ENCODE measurements at places on chromosomes 1 and 21.

GRCh38 chr1:158274797-158275196 lies 14.9 kb upstream of the CD1C start:
- DNase-seq = no peak

DNA sequence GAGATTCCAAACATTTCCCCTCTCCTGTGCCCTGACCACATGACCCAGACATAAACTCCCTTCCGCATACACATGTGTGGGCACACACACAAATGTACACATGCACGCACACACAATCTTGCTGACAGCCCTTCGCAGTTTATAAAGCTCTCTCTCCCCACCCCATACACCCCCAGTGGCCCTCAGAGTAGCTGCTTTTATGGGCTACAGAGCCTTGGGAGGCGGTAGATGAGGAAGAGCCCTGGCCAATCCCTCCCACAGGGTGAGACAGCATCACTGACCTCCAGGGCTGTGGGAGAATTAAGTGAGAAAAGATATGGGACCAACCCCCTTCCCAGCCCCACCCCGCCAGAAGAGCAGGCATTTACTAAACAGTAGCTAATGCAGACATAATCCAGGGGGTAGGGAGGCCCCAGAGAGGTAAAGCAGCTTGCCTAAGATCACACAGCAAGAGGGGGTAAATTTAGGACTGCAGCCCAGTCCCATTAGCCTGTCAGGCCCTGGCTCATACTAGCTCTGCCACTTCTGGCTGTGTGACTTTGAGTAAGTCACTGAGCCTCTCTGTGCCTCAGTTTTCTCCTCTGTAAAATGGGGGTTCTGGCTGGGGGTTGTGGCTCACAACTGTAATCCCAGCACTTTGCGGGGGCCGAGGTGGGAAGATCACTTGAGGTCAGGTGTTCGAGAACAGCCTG lies 5.1 kb downstream of the SDC3 start:
- no peak for DNase-seq

DNA sequence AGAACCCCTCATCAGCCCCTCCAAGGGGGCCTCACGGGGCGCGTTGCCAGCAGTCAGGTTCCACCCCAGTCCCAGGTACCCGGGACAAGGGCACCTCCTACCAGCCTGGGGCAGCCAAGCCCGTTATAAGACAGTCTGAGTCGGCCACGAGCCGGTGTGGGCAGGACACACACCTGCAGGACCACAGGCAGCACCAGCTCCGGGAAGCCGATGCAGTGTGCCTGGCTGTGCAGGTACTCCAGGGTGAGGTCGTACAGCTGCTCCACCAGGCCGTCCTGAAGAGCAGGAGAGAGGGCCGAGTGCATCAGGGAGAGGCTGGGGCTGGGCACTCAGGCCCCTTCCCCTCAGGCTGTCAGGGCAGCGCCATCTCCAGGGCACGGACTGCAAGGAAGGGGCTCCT lies 11.1 kb downstream of the NOC2L start:
- no peak for DNase-seq

GRCh38 chr1:115348636-115349035 lies 10.6 kb upstream of the NGF start:
- no peak for DNase-seq

DNA sequence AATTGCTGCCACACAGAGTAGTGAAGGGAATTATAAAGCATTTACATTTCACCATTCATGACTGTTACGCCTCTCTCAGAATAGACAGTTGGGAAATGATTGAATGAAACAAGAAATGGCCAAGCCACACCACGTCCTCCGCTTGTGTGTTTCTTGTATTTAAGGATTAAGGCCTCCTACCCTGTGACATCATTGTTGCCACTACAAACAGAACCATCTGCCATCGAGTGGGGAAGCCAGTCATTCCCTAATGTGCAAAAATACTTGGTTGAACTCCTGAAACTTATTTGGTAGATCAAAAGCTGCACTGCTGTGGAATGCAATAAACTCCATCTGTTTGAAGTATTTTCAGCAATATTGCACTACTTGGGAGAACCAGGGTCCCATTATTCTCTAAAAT lies 99.0 kb upstream of the C1orf105 start:
- no peak for DNase-seq

DNA sequence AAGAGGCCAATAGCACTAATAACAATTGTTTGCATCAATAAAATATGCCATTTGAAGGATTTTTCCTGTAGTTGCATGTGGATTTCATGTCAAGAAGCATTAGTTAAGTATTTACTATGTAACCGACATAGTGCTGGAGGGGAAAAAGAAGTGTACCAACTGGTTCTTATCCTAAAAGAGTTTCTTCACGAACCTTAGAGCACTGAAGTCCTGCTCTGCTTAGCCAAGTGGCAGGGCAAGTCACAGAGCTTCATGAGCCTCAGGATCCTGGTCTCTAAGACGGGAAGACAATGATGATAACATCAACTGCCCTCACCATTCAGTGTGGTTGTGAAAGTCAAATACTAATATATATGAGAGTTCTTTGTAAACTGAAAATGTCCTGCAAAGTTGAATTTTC lies 14.1 kb downstream of the KIAA0040 start:
- DNase-seq = no peak

DNA sequence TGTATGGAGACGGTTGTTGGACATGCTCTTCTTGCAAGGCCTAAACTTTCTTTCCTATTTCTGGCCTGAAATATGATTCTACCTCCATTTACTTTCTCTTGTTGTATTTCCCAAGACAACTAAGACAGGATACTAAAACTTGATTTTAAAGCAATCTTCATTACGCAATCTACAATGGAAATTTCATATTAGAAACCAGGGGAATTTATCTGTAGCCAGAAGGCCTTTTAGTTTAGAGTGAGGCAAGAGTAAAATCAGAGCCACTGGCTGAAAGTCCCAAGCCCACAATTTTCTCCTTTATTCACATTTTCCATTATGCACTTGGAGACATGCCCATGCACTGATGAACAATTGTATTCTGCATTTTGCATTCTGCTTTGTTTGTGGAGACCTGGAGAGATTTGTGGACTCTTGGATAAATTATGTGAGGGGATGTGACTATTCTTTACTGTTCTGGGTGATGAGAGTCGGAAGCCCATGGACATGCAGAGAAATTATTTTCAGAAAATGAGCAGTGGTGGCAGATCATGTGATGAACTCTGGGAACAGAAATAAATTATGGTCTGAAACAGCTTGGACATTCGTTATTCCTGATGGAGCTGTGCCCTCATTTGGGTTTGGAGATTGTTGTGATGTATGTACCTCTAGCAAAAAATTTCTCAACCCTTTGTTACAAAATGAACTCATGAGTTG lies 336.8 kb downstream of the SEC16B start:
- no peak for DNase-seq

DNA sequence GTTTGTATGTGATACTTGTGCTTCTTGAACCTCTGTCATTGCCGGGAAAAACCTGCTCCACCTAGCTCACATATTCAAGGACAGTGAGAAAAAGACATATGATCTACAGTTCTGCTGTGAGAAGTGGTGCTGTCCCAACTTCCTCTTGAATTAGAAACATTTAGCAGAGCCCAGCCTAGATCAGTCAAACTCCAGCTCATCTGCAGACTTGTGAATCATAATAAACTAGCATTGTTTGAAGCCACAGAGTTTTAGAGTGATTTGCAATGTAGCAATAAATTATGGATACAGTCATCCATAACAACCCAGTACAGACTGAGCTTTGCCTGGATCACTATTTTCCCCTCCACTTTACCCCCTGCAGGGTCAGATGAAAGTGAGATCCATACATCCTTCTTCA lies 497.8 kb downstream of the PLA2G4A start:
- no peak for DNase-seq

DNA sequence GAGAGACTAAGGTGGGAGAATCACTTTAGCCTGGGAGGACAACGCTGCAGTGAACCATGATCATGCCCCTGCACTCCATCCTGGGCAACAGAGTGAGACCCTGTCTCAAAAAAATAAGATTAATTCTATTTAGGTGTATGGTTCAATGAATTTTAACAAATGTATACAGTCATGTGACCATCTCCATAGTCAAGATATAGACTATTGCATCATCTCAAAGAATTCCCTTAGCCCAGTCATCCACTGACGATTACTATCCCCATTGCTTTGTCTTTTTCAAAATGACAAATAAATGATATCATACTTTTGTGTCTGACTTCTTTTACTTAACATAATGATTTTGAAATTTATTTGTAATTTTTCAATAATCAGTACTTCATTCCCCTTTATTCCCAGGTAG lies 260.0 kb downstream of the LRRC7 start:
- DNase-seq = no peak

GRCh38 chr1:96400089-96400488 lies 321.5 kb upstream of the PTBP2 start:
- no peak for DNase-seq

GRCh38 chr21:33981391-33982101 lies 65.9 kb upstream of the ATP5PO start:
- DNase-seq = no peak

DNA sequence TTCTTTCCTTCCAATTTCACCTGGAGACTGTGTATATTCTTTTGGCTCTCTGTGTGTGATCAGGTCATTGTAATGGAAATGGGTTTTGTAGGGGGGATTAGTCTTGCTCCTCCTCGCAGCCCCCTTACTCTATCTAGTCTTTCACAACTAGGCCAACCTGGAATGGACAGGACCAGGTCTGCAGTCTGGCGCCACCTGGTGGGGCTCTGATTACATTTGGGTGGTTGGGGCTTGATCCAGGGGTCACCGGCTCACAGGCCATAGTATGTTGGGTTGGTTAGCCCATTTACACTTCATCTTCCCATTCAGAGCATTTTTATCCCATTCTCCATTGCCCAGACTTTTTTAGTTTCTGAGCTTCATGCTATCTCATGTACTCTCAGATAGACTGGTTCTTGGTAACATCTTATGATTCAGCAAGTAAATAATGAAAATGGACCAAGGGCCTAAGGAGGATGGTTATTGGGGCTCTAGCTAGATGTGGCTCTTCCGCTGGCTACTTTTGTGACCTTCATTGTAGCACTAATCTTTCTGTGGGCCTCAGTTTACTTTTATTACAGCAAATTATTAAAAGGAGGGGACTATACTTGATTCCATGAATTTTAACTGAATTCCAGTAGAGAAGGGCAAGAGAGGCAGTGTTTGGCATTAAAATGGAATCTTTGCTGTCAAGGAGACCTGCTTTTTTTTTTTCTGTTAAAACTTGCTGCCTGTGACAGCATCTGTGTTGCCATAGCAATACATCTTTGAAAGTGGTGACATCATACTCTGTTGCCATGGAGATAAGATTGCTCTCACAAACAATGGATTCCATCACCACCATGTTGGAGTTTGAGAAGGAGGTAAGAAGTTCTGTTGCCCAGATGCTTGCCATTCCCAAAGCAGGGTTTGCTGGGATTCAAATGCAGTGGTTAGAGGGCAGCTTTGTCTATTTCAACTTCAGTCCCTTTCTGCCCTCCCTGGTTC lies 150.1 kb downstream of the PLXNA2 start:
- peak; percentile 41 for DNase-seq

- DNase-seq = no peak
These were observed 77.3 kb upstream of the ARID1A start for GRCh38 chr1:26618561-26618960.

DNA sequence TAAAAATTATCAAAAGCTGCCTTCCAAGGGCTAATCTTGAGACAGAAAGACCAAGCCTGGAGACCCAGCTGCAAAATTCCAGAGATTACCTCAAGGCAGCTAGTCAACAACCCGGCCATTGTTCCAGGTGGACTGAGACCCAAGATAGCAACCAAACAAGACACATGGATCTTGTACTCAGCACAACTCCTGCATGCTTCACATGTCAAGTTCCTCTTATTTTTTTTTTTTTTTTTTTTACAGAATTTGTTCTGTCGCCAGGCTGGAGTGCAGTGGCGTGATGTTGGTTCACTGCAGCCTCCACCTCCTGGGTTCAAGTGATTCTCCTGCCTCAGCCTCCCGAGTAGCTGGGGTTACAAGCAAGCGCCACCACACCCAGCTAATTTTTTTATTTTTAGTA lies 40.1 kb downstream of the CD2 start:
- no peak for DNase-seq

- no peak for DNase-seq
These were observed at the start of gene AADACL4 for GRCh38 chr1:12643785-12644184. TSS of gene AADACL4 (plus strand) at chr1:12644085. CDS start at chr1:12644547, 462 bp downstream.

GRCh38 chr1:41013024-41013423 lies 8.5 kb downstream of the SLFNL1 start:
- no peak for DNase-seq

- no peak for DNase-seq
These were observed 82.4 kb downstream of the RGS21 start for GRCh38 chr1:192399161-192399560.

Measured in activated CD4-positive, alpha-beta T cell treated with anti-CD3 and anti-CD28 coated beads, Interleukin-2, amount 50 U/mL, for 4 hours (primary cell).